K562 (cell line): ENCODE measurements at places on chromosomes 7 and 10.

DNA sequence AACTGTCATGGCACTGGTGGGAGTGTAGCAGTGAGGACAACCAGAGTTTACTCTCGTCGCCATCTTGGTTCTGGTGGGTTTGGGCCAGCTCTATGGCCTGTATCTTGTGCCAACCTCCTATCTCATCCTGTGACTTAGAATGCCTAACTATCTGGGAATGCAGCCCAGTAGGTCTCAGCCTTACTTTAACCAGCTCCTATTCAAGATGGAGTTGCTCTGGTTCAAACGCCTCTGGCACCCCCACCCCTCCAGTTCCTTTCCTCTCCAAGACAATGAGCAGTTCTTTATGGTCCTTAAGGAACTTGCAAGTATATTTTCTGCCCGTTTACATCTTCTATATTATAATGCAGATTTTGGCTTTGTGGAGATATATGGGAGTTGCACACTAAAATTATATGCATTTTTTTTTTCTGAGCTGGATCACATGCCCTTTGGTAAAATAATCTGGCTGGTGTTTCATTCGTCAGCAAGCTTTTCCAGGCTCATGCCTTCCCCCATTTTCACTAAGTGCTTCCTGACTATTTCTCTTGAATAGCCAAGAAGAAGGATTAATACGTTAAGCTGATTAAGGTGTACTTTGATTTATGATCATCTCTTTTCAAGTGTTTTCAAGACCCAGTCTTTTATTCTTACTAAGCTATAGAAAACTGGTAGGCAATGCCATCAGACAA, 11.2 kb upstream of the WIPF3 start:
- DNase-seq, result no peak

DNA sequence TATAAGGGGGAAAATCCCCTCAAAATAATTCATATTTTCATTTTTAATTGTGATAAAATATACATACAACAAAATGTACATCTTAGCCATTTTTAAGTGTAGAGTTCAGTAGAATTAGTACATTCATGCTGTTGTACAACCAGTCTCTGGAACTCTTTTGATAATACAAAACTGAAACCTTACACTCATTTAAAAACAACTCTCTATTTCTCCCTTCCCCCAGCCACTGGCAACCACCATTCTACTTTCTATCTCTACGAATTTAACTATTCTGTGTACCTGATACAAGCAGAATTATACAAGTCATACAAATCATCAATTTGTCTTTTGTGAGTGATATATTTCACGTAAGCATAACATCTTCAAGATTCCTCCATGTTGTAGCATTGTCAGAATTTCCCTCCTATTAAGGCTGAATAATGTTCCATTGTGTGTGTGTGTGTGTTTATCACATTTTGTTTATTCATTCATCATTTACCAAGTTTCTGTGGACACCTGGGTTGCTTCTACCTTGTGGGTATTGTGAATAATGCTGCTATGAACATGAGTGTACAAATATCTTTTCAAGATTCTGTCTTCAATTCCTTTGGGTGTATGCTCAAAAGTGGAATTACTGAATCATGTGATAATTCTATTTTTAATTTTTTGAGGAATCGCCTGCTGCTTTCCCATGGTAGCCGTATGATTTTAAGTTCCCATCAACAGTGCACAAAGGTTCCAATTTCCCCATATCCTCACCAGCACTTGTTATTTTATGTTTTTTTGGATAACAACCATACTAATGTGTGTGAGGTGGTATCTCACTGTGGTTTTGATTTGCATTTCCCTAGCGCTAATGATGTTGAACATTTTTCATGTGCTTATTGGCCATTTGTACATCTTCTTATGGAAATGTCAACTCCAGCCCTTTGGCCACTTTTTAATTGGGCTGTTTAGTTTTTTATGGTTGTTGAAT, 4.7 kb upstream of the EBLN1 start:
- no peak for DNase-seq

DNA sequence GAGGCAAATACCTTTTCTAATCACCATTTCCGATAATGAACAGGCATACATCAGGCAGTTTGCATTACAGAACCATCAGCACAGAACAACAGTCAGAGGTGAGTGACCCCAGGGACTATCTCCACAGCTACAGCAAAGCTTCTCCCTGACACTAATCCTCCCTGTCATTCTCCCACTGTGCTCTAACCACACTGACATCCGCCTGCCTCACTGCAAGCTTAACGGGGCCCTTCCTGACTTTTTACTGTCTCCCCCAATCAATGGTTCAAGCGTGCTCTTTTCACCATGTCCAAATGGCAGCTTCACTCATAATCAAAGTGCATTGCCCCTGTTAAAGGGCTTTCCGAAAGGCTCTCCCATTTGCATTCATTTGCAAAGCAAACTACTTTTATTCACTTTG, 196.3 kb downstream of the DNAJC1 start:
- peak; percentile 75 for DNase-seq

DNA sequence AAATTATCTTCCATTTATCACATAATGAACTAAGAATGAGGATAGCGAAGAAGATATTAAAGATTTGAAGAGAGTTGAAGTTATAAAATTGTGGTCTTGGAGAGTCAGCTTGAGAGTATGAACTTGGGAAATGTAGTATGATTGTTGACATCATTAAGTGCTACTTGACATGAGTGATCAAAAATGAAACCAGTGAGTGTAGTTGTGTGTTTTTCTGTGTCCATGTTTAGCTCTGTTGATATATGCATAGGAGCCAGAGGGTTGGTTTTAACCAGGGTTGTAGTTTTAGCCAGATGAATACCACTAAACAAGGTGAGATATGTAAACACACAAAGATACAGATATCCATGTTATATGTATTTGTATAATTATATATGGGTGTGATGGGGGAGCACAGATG, 6.2 kb downstream of the TMEM106B start:
- no peak for DNase-seq
